ENCODE measurements at places on chromosomes 2 and 18. TPM values are rescaled to one million over a fixed set of nuclear protein-coding genes. Genes with fewer than 3 reads are reported as not detected.

DNA sequence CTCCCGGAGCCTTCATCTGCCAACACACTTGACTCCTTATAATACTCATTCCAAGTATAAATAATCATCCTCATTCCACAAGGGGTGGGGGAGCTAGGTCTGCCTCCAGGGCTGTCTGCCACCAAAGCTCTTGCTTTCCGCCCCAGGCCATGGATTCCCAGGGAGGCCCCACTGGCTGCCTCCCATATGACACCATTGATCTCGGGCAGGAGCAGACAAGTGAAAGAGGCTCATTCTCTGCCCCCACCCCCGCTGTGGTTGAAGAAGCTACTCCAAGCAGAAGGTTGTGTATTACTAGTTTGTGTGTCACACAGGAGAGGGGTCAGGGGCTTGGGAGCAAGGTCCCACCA, 99.5 kb downstream of the MRO start:
- no peaks in the 10 kb centered on the region for H3K36me3 ChIP-seq
- H3K27ac ChIP-seq: no peak overlapping the region
- no peaks in the 10 kb centered on the region for H3K4me1 ChIP-seq
- no peak overlapping the region for H3K4me3 ChIP-seq
- H3K27me3 ChIP-seq: no peaks in the 10 kb centered on the region

DNA sequence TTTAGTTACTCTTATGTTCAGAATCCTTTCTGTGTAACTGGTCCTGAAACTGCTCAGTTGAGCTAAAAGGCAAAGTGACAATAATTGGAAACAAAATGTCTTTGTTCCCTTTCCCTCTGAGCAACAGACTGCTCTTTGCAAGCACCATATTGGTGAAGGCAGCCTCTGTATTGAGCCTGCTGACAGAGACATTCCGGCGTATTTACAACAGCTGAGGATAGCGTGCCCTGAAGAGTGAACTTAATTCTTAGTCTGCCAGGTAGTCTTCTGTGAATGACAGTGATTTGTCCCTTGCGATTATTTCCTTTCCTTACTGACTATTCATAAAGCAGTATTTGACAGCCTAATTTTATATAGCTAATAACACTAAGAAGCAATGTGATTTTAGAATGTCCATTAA, 239.1 kb downstream of the CPS1 start:
- H3K36me3 ChIP-seq: no peaks in the 10 kb centered on the region
- no peak for DNase-seq
- H3K27me3 ChIP-seq: peaks cover 6% of the 10 kb centered on the region
- H3K27ac ChIP-seq: no peak overlapping the region

- H3K27ac ChIP-seq: no peak overlapping the region
- H3K36me3 ChIP-seq: no peaks in the 10 kb centered on the region
These were observed 49.8 kb upstream of the ITGB6 start for GRCh38 chr2:160249876-160250275.

DNA sequence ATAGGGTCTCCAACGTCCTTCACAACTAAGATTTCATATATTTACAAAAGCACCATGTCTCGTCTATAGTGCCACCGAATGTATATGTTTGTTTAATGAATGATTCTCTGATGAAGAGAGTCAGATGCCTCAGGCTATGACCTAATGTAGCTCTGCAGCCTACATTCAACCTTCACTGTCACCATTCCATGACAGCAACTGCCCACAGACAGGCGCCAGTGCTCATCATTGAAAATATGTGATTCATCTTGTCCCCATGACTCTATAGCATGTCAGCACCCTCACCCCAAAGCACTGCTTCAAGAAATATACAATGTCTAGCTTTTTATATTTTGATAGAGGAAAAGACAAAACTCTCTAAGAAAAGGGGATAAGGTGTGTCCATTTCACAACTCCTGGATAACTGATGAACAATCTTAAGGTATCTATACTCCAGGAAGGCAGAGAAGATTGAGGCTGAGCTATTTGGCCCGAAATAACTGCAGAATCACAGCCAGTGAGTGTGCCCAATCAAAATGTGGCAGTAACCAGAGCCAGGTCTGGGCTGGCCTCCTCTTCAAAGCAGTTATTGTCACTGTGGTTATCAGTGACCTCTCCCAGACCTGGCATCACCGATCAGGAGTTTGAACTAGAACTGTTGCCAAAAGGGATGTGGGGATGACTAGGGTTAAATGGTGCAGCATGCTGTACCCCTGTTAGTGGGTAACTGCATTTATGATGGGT, 246.6 kb downstream of the SETBP1 start:
- H3K4me3 ChIP-seq: no peak overlapping the region
- no peak overlapping the region for H3K27ac ChIP-seq
- peaks cover 35% of the 10 kb centered on the region for H3K4me1 ChIP-seq

DNA sequence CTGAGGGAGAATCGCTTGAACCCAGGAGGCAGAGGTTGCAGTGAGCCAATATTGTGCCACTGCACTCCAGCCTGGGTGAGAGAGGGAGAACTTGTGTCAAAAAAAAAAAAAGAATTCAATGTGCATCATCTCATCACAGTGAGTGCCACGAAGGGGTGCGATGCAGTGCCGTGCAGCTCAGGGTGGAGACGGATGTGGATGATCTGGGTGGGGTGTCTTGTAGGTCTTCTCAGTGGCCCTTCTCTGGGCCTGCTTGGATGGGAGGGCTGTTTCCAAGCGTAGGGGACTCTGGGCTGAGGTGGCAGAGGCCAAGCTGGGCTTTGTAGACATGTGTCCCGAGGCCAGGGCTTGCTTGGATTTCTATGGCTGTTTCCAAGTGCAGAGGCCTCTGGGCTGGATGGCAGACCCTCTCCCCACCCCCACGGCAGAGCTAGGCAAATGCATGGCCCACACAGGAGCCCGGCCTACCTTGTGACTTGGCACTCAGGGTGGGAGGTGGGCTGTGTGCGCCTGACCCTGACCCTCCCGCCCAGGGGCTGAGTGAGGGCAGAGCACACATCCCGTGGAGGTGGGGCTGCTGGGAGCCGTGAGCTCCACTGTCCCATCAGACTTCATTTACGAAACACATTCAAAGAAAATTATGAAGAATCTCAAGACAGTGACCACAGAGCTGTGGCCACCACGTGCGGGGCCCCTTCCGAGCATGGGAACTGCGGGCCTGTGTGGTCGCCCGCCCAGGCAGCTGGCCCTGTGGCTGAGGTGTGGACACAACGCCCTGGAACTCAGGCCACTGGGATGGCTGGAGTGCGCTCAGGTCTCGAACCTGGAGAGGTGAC, 76.4 kb downstream of the ASB1 start:
- peaks cover 3% of the 10 kb centered on the region for H3K36me3 ChIP-seq
- peaks cover 4% of the 10 kb centered on the region for H3K27me3 ChIP-seq
- no peak overlapping the region for H3K27ac ChIP-seq
- peak; percentile 81 for DNase-seq
- H3K4me3 ChIP-seq: no peak overlapping the region
- H3K4me1 ChIP-seq: no peaks in the 10 kb centered on the region

Gene ESCO1
- total RNA-seq: 14.6 TPM

GRCh38 chr2:237465515-237466148, 21.4 kb upstream of the MLPH start:
- H3K27ac ChIP-seq: peak overlapping the region; percentile 79
- H3K4me3 ChIP-seq: no peak overlapping the region
- peaks cover 11% of the 10 kb centered on the region for H3K4me1 ChIP-seq
- DNase-seq: no peak
- peaks cover 2% of the 10 kb centered on the region for H3K36me3 ChIP-seq
- H3K27me3 ChIP-seq: no peaks in the 10 kb centered on the region

- H3K27ac ChIP-seq: no peak overlapping the region
These were observed 7.5 kb downstream of the COL5A2 start for GRCh38 chr2:189171956-189172609.

GRCh38 chr18:43703050-43703449, 425.8 kb upstream of the SYT4 start:
- H3K4me3 ChIP-seq: no peak overlapping the region
- H3K36me3 ChIP-seq: peaks cover 2% of the 10 kb centered on the region
- peaks cover 17% of the 10 kb centered on the region for H3K4me1 ChIP-seq
- no peaks in the 10 kb centered on the region for H3K27me3 ChIP-seq

Measured in osteocyte (in vitro differentiated cells).